ENCODE measurements at places on chromosomes 1 and 21.
A peak's percentile ranks its signal among the peaks of the same experiment; 100 is the strongest.

DNA sequence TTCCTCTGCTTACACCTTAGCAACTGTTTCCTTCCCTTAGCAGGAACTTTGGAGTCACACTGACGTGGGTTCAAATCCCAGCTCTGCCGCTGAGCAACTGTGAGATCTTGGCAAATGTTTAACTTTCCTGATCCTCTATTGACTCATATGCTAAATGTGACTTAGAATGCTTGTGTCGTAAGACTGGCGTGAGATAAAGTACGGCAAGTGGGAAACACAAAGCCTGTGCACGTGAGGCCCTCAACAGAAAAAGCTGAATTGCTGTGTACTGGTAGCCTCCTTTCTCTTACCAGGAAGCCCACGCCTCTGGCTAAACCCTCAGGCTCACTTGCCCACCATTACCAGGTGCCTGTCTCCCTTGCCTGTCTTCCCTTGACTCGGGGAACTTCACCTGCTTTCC lies 135.4 kb upstream of the TNR start:
- no peak for DNase-seq

- DNase-seq, result no peak
These were observed 4.0 kb downstream of the CASQ2 start for GRCh38 chr1:115764541-115764940.

- DNase-seq, result no peak
These were observed 296.8 kb downstream of the TPR start for GRCh38 chr1:186078245-186078644.

GRCh38 chr1:165631342-165632151 lies 513 bp downstream of the MGST3 start:
- peak; percentile 31 for DNase-seq

DNA sequence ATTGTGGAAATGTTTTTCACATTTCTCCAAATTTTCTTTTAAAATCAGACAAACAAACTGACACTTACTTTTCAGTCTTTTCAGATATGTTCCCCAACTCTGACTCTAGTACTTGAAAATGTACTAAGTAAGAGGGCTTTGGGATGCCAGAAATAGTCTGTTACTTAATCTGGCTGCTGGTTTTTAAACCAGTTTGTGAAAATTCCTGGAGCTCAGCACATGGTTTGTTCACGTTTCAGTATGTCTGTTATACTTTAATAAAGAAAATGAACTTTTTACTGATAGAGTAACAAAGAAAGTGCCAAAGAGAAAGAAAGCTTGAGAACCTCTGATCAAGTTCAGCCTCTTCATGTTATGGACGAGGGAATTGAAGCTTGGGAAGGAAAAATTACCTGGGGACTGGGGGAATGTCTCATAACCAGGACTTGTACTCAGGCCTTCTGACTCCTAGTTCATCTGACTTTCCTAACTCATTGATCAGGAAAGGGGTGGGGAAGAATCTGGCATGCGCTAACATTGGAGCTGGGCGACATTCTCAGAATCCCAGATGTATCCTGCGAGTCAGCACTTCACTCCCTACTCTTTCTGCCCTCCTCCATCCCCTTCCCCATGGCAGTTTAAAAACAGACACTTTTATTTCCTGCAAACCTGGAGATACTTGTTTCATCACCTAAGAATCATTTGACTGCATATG lies 30.8 kb upstream of the DNAJC6 start:
- no peak for DNase-seq

DNA sequence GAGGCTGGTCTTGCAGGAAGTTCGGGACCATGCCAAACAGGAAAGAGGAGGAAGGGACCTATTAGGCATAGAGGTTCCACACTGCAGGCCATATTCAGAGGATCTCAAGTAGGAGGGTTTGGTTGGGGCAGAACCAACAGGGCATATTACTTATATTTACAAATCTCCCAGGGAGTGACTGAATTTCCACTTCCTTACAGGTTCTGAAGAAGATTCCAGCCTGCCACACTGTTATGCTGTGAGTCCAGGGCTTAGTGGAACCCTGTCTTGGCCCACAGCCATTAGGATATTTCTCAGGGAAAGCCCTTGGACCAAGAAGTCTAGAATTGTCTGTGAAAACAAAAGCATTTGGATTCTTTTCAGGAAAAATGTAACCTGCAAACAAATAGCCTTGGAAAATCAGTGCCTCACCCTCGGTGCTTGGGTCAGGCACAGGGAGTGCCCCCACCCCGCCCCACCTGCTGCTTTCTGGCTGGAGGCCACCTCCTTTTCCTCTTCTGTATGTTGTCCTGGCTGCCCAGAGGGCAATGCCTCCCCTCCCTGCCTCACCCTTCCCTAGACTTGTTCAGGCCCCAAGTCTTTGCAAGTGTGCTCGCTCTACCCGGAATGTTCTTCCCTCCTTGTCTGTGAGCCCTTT lies 41.0 kb upstream of the JUN start:
- no peak for DNase-seq

- no peak for DNase-seq
These were observed 150.6 kb downstream of the RWDD3 start for GRCh38 chr1:95384567-95384966.

- no peak for DNase-seq
These were observed 19.7 kb upstream of the PRSS38 start for GRCh38 chr1:227795732-227796131.

GRCh38 chr1:154935749-154936554 lies 567 bp downstream of the PMVK start:
- DNase-seq, result no peak

GRCh38 chr1:28091043-28091781 lies 2.8 kb upstream of the EYA3 start:
- DNase-seq, result peak; percentile 74

DNA sequence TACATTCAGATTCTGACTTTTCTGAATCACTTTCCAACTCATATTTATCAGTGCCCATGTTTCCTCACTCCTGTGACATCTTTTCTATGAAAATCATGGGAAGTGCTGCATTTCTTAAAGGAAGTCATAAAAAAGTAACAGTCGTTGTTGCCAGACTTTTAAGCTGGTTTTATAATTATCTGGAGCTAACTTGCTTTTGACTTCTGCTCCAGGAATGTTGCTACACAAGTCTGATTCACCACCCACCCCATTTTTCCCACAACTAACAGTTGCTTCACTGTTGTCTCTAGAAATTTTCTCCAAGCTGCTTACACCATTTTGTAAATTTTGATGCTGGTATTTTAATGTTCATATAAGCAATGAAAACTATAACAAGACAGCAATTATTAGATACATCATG lies 12.2 kb downstream of the FCRLB start:
- DNase-seq, result no peak

DNA sequence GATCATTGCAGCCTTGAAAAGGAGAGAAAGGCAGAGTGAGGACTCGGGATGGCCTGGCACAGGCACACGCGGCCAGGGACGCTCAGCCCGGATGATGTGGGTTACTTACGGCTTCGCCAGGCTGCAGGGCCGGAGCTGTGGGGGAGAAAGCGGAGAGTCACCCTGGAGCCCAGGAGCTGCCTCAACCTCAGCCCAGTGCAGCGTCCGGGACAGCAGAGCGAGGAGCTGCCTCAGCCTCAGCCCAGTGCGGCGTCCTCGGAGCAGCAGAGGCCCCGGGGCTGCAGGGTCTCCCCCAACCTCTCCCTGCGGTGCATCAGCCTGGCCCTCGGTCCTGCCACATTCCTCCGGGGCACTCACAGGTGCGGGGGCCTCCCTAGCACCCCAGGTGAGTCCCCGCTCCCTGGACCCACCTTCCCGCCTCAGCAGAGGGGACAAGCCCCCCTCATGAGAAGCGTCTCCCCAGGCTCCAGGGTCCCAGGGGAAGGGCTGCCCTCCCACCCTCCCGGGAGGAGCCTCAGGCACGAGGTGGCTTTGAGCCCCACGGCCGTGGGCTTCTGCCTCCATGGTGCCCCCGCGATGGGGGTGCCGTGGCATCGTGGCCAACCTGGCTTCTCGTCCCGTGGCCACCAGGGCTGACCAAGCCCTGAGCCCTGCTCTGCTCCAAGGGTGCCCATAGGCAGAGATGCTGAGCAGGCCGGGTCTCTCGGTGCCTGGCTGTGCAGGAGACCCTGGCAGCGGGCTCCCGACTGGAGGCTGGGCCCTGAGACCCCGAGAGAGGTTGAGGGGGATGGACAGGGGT lies 10.5 kb upstream of the RNF223 start:
- DNase-seq, result no peak

DNA sequence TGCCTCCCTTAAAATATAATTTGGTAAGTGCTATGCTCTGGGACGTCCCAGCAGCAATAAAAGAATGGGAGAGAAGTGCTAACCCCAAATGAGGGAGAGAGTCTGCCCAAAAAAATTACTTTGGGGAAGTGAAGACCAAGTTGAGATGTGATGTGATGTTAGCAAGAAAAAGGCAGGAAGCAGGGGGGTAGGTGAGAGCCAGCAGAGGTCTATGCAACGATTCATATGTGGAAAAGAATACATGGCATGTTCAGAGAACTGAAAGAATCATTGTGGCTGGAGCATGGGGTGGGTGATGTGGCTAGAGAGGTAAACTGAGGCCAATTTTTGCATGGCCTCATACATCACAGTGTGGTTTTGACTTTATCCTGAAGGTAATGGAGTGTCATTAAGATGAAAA lies 5.6 kb upstream of the CTPS1 start:
- no peak for DNase-seq

DNA sequence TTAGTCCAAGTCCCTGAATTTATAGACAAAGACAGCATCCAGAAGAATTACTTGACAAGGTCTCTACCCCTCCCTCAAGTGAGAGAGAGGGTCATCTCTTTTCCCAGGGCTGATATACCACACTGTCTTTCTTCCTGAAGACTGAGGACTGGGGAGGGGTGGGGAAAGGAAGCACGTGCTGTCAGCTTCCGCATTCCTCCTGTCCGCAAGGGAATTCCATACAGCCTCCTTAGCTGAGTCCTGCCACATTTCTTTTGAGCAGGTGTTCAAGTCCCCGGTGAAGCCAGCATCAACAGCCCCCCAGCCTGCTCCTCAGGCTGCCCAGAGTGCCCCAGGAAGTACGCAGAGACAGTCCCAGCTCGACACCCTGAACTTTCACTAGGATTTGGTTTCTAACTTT lies 34.2 kb downstream of the PCAT6 start:
- DNase-seq, result no peak

- DNase-seq, result no peak
These were observed 25.5 kb downstream of the CDC14A start for GRCh38 chr1:100377590-100378361.

- DNase-seq, result no peak
These were observed 32.3 kb upstream of the DIPK1A start for GRCh38 chr1:92993581-92993980.

DNA sequence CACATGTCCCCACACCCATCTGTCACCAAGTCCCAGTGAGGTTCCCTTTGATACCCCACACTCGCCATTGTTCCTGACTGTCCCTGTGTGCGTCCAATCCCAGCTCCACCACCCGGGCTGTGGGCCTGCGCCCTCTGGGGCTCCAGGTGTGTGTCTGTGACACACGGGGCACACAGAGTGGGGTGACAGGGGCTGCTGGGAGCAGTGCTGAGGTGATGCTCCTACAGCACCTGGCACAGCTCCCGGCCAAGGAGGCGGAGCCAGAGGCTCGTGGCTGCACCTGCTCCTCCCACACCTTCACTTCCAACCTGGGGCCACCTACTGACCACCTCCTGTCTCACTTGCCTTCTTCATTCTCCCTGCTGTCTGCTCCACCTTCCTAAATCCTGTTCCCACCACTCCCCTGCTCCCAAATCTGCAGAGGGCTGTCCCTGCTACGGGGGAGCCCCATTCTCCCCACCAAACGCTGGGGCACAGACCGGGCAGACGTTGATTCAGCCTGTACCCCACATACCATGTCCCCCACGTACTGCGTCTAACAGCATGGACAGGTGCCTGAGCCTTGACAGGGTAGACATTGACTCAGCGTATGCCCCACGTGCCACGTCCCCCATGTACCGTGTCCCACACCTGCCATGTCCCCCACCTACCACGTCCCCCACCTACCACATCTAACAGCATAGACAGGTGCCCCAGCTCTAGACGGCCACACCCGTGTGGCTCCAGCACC lies 16.4 kb downstream of the WDR4 start:
- DNase-seq, result no peak

GRCh38 chr1:47508702-47509431 lies 71.0 kb downstream of the FOXD2 start:
- DNase-seq, result no peak

DNA sequence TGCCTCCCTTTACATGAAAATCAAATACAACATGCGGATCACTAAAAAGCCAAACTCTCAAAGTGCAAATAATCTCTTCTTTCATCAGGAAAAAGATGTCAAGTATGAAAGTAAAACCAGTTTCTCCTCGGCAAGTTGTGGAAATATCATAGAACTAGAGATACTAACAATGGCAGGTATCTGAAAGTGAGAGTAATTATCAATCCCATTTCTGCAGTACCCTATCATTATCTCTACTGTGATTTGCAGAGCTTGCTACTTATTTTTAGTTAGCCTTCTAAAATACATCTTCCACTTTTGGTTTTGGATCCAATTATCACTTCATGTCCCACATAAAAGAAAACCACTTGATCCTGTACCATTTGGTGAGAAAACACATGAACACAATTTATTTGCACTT lies 3.0 kb downstream of the TP53BP2 start:
- no peak for DNase-seq

DNA sequence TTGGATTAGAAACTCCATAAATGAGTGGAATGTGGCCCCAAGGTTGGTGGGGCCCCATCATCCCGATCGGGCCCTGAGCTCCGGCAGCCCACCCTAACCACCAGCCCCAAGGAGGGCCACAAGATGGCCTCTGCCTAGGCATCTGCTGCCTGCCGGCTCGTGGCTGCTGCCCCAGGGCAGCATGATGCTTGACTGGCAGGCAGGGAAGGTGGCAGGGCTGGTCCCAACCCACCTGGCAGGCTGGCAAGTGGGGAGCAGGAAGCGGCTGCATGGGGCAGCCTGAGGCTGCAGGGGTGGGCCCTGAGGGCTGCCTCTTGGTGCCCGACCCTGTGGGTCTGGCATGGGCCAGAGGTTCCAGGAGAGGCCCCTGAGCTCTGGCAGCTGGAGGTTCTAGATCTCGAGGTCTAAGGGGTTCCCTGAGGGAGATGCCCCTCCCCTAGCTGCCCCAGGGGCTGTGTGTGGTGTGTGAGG lies 760 bp upstream of the GJC2 start:
- no peak for DNase-seq

Data from activated CD4-positive, alpha-beta T cell treated with anti-CD3 and anti-CD28 coated beads for 24 hours (primary cell).